NCI-H1092 treated with DMSO at 0.1 percent for 48 hours (cell line): ENCODE measurements at places on chromosomes 5 and 9.

GRCh38 chr9:87541663-87542062 is 44.0 kb downstream of the DAPK1 start:
- DNase-seq, result no peak

DNA sequence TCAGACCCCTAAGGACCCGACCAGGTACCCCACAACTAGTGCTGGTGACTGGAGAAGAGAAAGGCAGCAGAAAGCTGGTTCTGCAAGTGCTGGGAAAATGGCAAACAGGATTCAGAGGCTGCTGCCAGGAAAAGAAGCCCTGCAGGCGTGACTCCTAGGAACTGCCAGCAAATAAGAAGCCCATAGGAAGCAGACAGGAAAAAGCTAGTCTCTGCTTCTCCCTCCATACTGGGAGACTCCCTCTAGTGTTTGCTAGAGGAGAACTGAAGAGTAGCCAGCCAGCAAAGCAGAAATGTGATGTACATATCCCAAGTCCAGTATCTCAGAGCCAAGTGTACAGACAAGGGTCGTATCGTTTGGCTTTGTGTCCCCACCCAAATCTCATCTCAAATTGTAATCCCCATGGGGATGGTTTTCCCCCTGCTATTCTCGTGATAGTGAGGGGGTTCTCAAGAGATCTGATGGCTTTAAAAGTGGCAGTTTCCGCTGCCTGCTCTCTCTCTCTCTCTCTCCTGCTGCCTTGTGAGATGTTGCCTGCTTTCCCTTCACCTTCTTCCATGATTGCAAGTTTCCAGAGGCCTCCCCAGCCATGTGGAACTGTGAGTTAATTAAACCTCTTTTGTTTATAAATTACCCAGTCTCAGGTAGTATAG is 38.1 kb upstream of the TUSC1 start:
- peak; percentile 37 for DNase-seq

- DNase-seq, result no peak
Observed at GRCh38 chr5:58116346-58116745, 343.5 kb downstream of the PLK2 start.

GRCh38 chr5:76363352-76364225 is 39.5 kb upstream of the IQGAP2 start:
- no peak for DNase-seq

DNA sequence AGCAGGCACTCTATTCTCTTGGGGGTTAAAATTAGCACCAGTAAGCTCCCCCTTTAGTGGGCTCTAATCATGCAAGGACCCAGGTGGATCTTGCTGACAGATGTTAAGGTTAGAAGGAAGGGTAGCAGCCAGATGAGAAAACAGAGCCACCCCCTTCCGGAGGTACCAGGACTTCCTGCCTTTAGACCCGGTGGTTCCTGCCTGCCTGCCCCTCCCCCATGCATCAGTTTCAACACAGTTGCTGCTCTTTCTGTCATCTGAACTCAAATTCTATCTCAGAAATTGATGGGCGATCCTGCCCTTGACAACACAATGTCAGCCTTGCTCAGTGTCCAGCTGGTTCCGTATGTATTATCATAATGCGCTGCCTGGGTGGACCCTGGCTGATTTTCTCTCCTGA is 287.3 kb downstream of the EBF1 start:
- no peak for DNase-seq

GRCh38 chr9:97852399-97853055 is 499 bp upstream of the FOXE1 start:
- no peak for DNase-seq

- DNase-seq, result no peak
Observed at GRCh38 chr5:139667730-139668063, 19.5 kb downstream of the CXXC5 start.

GRCh38 chr9:100466829-100467221 is 6.1 kb upstream of the TMEFF1 start:
- DNase-seq, result no peak

DNA sequence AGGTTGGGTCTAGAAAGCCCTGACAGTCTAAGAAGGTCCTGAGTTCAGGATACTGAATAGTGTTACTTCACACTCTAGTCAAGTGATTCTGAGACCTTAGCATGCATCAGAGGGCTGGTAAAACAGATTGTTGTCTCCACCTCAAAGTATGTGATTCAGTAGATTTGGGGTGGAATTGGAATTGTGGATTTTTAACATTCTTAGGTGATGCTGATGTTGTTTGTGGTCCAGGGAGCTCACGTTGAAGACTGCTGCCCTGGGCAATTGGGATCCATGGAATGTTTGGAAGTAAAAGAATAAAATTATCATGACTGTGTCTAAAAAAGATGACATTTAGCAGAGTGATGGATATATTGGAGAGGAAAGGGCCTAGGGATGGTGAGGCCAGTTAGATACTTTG is 75.6 kb downstream of the VCAN start:
- DNase-seq, result no peak

- no peak for DNase-seq
Observed at GRCh38 chr9:4774209-4774608, 18.5 kb upstream of the RCL1 start.

DNA sequence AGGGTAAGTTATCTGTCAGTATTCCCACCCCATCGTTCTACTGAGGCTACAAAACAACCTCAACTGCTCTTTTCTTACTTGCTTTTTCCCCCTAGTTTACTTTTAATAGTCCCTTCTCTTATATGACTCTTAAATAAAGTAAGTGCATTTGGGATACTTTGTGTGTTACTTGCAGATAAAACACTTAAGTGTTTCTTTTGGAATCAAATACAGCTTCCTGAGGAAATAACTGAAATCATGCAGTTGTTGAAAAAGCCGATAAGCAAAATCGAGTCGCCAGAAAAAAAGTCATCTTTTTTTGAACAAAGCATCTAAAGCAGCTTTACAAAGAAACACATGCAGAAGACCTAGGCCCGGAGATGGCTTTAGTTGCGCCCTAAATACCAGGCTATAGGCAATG is 53.5 kb upstream of the EPB41L4A start:
- no peak for DNase-seq

DNA sequence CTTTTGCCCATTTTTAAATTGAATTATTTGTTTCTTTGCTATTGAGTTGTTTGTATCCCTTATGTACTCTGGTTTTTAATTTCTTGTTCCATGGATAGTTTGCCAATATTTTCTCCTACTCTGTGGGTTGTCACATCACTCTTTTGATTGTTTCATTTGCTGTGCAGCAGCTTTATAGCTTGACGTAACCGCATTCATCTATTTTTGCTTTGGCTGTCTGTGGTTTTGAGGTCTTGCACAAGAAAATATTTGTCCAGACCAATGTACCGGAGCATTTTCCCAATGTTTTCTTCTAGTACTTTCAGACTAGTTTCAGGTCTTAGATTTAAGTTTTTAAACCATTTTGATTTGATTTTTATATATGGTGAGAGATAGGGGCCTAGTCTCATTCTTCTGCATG is 36.2 kb upstream of the ZNF366 start:
- DNase-seq, result no peak

GRCh38 chr9:16325966-16326365 is 544.5 kb downstream of the BNC2 start:
- DNase-seq, result no peak

DNA sequence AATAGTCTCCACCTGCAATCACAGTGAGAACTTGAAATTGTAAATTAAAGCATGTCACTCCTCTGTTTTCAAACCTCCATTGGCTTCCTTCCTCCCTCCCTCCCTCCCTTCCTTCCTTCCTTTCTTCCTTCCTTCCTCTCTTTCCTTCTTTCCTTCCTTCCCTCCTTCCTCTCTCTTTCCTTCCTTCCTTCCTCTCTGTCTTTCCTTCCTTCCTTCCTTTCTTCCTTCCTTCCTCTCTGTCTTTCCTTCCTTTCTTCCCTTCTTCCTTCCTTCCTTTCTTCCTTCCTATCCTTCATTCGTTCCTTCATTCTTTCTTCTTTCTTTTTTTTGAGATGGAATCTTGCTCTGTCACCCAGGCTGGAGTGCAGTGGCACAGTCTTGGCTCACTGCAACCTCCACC is 595.0 kb upstream of the ZNF608 start:
- no peak for DNase-seq

- DNase-seq, result no peak
Observed at GRCh38 chr9:93143830-93144530, 9.9 kb upstream of the NINJ1 start.

DNA sequence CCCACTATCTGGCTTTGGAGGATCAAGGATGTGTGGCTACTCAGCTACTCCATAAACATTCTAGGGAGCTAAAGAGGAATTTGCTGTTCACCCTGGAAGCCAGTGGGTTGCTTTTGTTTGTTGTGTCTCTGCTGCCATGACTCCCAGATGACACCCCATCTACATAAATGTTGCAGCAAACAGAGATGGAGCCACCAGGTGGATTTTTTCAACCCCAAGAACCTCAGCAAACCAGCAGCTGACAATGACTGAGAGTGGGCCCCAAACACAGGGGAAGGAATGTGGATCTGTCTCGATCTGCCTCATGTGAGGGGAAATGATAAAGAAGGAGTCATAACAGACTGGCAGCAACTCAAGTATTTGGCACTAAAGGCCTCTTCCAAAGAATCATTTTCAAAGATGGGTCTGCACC is 132.7 kb upstream of the TNC start:
- DNase-seq, result no peak

- no peak for DNase-seq
Observed at GRCh38 chr5:130136300-130136699, 232.0 kb downstream of the CHSY3 start.

GRCh38 chr5:43573058-43573457 is 16.2 kb upstream of the PAIP1 start:
- no peak for DNase-seq

DNA sequence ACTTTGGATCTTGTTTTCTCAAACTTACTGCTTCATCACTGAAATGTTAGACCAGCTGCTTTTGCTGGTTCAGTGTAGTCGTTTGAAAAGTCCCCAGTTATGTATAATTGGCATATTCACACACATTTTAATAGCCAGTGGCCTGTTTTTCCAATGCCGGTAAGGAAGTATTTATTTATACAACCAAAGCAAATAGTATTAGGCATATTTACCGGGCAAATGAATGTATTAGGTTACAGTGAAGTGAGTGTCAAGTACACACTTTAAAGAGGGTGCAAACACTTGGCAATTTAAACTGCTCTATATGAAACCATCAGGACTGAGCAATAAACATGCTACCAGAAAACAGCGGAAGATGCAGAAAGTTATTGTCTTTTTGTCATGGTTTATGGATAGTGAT is 242.9 kb downstream of the MCTP1 start:
- DNase-seq, result peak; percentile 60

DNA sequence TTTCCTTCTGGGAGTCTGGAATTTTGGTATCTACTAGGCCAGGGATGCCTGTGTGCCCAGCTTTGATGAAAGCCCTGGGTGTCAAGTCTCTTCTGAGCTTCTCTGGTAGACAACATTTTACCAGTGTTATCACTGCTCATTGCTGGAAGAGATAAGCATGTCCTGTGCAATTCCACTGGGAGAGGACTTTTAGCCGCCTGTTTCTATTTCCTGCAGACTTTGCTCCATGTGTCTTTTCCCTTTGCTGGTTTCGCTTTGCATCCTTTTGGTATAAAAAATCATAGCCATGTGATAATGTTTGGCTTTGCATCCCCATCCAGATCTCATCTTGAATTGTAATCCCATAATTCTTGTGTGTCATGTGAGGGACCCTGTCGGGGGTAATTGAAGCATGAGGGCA is 163.2 kb downstream of the SLC28A3 start:
- DNase-seq, result no peak

DNA sequence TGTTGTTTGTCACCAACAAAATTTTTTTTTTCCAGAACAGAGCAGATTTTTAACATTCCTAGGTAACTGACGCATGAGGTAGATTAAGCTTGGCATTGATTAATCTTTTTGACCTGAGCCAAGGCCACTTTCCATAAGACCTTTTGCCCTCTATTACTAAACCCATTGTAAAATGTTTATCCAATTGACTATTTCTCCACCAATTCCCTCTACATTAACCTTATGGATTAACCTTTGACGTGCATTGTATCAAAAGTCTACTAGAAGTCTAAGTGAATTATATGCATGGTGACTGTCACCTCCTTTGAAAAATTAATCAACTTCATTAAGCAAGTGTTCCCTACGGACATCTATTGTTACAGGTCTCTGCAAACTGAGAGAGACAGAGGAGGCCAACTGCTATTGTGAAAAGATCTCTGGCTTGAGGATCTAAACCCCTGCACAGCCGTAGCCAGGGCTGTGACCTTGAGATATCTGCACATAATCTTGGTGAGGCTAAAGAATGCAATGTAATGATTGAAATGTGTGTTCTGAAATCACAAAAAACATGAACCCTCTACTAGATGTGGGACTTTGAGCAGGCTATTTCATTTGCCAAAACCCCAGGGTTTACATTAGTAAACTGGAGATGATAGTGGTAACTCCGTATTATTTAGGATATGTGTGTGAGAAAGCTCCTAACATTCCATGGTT is 632.2 kb downstream of the TLR4 start:
- no peak for DNase-seq

GRCh38 chr5:25858019-25858418 is 1180.4 kb downstream of the CDH9 start:
- no peak for DNase-seq

DNA sequence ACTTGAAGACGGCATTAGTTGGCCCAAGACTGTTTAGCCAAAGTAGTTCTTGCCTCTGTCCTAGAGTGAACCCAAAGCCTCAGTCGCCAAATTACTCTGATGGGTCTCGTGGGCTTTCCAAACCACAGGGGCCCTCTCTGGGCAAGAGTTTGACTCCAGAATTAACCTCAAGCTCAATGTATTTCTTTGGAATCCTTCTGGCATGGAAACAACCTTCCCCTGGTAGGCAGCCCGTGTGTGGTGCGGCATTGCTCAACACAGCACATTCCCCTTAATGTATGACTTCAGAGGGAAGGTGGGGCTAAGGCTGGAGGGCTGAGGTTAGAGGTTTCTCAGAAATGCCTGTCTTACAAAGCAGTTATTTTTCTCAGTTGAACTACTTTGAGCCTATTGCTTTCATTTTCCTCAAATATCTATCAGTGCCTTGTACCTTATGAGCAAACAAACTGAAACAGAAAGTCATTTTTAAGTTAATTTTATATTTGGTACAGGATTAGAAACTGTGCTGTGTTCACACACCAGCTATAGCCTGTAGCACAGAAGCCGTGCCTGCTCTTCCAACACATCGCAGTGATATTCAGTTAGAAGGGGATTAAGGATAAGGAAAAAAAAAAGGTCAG is 123.9 kb upstream of the HAPLN1 start:
- DNase-seq, result no peak

- DNase-seq, result no peak
Observed at GRCh38 chr5:116388564-116389258, 185.9 kb downstream of the SEMA6A start.
